Small intestine (tissue), 16 donors: ENCODE measurements at places on chromosomes 16 and 17.

GRCh38 chr17:80780381-80781198 is 211.1 kb upstream of the CHMP6 start:
- DNase-seq: no peak

GRCh38 chr17:63279498-63280230 is 166.4 kb downstream of the CYB561 start:
- DNase-seq: no peak

- no peak for DNase-seq
Measured at GRCh38 chr17:56506349-56506748, 87.2 kb upstream of the NOG start.

- no peak for DNase-seq
Measured at GRCh38 chr16:50526796-50527195, 21.4 kb upstream of the NKD1 start.

DNA sequence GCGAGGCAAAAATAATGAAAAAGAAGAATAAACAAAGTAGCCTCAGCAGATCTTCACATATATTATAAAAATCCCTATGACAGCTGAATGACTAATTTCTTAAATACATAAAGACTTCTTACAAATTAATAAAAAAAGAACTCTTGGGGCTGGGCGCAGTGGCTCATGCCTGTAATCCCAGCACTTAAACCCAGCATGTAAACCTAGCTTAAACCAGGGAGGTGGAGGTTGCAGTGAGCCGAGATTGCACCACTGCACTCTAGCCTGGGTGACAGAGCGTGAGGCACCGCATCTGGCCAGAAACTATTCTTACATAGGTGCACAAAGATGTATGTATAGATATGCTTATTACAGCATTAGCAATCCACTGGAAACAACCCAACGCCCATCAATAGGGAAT is 27.7 kb downstream of the C17orf100 start:
- no peak for DNase-seq

DNA sequence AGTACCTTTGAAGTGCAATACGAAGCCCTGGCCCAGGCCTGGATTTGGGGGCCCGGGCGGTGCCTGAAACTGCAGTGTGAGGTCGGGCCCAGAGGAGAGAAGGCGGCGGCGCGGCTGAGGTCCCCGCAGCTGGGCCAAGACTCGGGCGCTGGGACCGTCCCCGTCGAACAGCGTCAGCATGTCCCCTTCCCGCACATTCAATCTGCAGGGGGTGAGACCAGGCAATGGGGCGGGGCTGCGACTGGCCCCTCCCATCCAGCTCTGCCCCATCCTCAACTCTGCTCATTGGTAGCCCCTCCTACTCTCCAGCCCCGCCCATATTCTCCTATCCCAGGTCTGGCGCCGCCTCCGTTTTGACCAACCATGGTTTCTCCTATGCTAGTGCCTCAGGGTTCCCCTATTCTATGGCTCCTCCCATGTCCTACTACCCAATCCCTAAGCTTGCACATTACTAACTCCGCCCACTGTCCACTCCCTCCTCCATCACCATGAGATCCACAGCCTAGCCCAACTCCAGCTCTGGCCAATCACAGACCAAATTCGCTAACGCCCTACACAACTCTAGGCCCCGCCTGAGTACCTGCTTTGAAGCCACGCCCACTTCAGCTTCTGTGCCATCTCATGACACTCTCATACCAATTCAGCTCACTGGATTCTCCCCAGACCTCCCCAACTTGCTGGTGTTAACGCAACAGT is 14.4 kb upstream of the CDIPT start:
- DNase-seq: no peak

- no peak for DNase-seq
Measured at GRCh38 chr17:18037486-18037885, 1.5 kb downstream of the ATPAF2 start.

DNA sequence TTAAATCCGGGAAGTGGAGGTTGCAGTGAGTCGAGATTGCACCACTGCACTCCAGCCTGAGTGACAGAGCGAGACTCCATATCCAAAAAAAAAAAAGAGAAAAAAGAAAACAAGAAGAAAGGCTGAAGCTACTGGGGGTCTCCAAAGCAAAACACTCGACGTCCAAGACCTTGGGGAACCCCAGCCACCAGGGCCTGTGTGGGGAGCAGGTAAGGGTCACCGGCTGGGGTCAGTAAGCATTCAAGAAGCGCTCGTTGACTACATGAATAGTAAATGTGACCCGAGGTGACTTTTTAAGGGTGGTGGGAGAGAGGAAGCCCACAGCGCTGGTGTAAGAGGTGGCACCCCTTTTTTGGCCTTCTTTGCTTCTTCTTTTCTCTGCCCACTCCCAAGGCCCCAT is 49.5 kb downstream of the PECAM1 start:
- DNase-seq: no peak

DNA sequence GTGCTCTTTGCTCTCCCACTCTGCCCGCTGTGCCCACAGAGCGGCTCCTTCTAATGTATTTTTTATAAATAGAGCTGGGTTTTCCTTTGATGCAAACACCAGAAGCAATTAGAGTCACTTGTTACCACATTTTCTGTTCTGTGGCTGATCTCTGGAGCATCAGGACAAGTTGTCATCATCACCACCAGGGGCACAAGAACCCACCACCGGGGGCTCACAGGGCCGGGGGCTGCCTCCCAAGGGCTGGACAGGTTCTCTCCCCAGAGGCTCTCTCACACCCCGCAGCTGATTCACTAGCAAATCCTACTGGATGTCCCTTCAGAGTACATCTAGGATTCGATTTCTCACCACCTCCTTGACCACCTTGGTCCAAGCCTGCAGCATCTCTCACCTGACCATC is 18.5 kb downstream of the C16orf82 start:
- DNase-seq: no peak

DNA sequence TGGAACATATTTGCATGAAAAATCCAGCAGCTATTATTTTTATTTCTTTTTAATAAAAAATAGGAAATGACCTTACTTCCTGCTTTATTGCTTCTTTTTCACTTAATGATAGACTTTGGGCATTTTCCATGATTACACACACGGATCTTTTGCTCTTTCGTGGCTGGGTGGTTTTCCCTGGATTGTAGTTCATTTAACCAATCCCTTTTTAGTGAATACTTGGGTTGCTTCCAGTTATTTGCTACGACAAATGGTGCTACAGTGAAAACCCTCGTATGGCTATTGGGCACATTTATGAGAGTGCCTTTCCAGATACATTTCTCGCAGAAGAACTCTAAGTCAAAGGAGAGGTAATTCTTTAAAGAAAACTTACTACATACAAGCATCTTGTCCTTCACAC is 38.6 kb downstream of the FOXL1 start:
- DNase-seq: no peak

DNA sequence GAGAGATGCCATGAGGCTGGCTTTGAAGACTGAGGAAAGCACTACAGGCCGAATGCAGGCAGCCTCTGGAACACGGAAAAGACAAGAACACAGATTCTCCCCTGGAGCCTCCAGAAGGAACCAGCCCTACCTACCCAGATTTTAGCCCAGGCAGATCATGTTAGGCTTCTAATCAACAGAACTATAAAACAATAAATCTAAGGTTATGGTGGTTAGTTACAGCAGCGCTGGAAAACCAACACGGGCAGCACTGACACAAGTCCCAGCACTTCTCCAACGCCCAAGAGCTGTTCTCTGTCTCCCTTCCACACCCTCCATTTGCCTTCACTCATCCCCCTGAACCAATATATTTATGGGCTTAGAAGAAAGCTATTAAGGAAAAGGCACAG is 7.5 kb downstream of the ANKRD11 start:
- peak; percentile 84 for DNase-seq

DNA sequence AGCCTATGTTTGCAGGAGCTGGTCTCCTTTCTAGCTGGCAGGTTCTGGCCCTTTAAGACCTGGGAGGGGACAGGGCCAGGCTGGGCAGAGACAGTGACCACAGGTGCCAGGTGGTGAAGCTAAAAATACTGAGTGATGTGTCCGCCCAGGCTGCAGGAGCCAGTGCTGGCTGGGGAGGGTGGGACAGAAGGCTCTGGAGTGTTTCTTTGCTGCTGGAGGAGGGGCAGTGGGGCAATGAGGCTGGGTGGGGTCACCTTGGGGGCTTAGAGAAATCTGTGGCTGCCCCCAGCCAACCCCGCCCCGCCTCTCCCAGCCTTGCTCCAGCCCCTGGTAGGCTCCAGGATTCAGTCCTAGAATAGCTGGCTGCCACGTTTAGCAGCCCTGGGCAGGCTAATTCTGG is 30.4 kb upstream of the SBK1 start:
- no peak for DNase-seq

DNA sequence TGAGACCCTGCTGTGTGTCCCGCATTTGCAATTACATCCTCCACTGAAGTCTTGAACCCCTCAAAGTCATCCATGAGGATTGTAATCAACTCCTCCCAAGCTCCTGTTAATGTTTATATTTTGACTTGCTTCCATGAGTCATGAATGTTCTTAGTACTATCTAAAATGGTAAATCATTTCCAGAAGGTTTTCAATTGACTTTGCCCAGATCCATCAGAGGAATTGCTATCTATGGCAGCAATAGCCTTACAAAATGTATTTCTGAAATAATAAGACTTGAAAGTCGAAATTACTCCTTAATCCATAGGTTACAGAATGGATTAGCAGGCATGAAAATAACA is 2.5 kb upstream of the C16orf87 start:
- peak; percentile 39 for DNase-seq

DNA sequence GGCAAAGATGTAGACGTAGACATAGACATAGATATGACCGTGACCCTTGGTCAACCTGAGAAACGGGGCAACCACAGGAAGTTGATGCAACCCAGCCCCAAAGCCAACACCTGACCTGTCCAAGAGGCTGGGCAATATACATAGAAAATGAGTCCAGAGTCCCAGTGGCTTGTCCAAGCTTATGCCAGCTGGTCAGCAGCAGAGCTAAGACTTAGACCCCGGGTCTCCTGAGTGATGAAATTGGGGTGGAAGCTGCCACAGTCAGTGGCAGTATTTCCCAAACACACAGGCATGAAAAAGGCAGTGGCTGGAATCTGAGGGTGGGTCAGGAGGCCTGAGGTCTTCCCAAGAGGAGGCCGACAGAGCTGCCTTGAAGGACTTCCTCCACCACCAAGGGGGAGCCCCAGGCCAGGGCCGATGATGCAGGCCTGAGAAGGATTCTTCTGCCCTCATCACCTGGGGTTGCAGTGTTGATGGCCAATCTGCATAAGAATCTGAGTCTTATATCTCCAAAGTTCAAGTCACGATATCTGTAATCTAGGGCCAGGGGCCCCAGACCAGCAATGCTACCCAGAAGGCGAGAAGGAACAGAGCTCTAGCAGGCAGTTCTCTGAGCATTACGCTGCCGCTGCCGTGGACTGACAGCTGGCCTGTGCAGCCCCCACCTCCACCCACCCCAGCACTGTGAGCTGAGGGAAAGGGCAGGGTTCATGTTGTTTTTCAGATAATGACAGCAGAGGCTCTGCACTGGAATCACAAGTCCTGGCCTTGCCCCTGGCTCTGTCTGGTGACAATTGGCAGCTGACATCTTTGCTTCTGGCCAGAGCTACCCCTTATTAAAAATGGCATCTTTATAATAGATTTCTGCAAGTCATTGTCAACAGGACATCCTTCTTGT is 72.7 kb downstream of the GNAO1 start:
- peak; percentile 80 for DNase-seq

DNA sequence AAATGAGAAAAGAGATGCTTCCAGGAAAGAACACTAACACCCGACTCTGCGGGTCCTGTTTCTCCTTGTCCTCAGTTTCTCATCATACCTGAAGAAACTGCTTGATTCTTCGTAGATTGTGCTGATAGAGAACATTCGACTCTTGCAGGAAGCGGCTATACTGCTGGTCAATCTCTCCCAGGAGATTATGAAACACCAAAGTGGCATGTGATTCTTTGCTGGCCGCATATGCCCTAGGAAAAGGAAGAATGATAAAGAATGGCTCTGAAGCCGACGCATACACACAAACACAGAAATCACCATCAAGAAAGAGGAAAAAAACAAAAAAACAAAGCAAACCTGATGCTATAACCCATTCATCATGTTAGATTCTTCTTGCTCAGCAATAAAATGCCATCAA is 41.8 kb downstream of the STAT3 start:
- DNase-seq: no peak

- DNase-seq: no peak
Measured at GRCh38 chr16:57504001-57504400, 17.7 kb upstream of the DOK4 start.

GRCh38 chr17:7947651-7948050 is 15.6 kb downstream of the CNTROB start:
- no peak for DNase-seq

DNA sequence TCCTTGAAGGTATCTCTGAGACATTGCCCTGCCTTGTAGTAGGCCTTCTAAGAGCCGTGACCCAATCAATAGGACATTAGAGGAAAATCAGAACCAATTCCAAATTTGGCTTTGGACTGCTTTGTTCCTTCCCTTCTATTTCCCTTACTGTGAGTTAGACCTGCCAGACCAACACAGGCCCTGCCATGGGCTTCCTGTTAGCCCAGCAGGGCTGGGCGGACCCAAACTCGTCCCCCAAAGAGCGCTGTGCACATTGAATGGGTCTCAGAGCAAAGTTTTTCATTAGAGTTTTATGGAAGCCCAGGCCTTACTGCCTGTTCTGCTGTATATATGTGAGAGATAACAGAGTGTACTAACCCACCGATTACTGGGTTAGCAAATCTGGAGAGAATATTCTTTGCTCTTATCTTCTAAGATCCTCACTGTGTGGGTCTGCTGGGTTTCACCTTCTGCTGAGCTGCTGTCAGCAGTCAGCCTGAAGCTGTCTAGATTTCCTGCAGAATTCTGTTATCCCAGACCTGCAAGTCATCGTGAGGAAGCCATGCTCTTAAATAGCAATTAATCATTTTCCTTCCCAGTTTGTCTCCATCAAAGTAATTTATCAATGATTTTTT is 5.7 kb downstream of the ARHGAP44 start:
- DNase-seq: no peak

- DNase-seq: peak; percentile 89
Measured at GRCh38 chr17:1413281-1413791, 13.3 kb upstream of the YWHAE start.

DNA sequence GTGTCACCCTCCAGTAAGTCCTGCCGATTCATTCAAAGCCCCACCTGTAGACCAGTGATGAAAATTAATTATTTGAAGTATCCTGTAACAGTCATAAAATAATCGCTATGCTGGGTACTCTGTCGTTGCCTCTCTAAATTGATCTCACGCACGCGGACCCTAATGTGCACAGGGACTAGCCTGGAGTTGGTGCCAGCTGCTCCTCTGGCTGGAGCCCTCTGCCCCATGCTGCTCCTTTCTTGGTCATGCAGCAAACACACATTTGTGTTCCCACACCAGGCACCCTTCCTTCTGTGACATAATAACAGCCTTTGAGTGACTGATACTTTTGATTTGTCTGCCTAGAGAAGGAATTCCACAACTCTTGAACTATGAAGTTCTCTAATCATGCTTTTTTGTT is 16.0 kb downstream of the RAB11FIP3 start:
- no peak for DNase-seq

DNA sequence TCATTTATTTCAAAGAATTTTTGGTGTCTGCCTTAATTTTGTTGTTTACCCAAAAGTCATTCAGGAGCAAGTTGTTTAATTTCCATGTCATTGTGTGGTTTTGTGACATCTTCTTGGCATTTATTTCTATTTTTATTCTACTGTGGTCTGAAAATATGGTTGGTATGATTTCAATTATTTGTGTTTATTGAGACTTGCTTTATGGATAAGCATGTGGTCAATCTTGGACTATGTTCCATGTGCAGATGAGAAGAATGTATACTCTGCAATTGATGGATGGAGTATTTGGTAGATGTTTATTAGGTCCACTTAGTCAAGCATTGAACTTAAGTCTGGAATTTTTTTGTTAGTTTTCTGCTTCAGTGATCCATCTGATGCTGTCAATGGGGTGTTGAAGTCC is 383.0 kb downstream of the PMP22 start:
- no peak for DNase-seq
